NCI-H1930 (cell line): ENCODE measurements at places on chromosomes 13 and 19.

- no peak for DNase-seq
These were observed 32.3 kb downstream of the UGGT2 start for GRCh38 chr13:96020931-96021330.

- no peak for DNase-seq
These were observed 41.1 kb upstream of the CHST8 start for GRCh38 chr19:33580645-33581037.

DNA sequence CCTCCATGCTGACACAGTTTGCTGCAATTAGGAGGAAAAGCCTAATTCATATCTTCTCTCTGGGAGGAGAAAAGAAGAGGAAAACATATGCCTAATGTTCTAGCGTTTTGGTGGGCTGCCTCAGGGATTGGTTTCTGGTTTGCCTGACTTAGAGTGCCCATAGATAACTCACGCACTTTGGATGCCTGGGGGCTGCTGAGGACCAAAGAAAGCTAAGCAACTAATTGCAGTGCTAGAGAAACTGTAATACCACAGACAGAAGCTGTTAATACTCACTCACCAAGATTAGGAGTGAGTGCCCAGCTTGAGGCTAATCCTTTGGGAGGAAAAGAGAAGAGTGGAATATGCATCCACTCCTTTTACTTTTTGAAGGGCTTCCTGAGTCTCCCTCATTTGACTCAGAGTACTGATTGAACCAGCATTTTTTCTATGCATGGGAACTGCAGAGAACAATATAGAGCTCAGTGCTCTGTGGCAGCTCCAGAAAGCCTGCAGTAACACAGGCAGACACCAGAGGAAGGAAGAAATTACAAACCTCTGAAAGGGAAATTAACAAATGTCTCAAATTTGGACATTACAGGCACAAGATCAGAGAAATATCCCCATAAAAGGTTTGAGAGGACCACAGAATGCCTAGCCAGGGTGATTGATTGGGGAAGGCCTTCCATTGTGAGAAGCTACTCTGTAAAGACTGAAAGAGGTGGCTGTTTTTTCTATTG is 666.4 kb downstream of the OLFM4 start:
- no peak for DNase-seq

DNA sequence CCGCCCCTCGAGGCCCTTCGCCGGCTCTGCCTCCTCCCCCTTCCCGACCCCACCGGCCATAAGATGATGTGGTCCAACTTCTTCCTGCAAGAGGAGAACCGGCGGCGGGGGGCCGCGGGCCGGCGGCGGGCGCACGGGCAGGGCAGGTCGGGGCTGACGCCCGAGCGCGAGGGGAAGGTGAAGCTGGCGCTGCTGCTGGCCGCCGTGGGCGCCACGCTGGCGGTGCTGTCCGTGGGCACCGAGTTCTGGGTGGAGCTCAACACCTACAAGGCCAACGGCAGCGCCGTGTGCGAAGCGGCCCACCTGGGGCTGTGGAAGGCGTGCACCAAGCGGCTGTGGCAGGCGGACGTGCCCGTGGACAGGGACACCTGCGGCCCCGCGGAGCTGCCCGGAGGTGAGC is 1.4 kb downstream of the CACNG6 start:
- no peak for DNase-seq

GRCh38 chr19:43674596-43674995 is 4.6 kb upstream of the PLAUR start:
- DNase-seq, result no peak

DNA sequence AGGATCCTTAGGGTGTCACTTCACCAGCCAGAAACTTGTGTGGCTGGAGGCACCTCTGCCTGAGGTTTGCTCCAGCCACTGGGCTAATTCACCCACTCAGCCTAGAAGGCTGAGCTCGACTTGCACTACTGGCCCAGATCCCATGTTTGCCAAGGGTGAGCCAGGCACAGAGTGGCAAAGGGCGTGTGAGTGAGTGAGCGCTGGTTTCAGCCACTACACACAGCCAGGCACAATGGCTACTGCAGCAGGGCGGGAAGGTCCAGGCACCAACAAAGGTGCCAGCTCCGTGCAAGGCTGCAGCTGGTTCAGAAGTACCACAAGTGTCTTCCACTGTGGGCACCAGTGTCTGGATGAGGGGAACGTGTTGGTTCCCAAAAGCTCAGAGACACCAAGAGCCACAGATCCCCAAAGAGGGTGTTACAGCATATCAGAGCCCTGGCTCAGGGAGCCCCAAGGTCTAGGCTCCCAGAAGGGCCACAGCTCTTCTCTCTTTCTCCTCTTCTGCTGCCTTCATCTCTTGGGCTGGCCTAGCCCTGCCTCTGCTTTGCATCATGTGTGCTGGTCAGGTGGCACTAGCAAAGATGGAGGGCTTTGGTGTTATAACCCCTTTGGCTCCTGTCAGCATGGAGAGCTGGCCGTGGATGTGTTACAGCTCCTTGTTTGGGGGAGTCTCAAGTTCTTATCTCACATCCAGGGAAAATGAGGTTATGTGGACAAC is 736.3 kb upstream of the KLHL1 start:
- no peak for DNase-seq

DNA sequence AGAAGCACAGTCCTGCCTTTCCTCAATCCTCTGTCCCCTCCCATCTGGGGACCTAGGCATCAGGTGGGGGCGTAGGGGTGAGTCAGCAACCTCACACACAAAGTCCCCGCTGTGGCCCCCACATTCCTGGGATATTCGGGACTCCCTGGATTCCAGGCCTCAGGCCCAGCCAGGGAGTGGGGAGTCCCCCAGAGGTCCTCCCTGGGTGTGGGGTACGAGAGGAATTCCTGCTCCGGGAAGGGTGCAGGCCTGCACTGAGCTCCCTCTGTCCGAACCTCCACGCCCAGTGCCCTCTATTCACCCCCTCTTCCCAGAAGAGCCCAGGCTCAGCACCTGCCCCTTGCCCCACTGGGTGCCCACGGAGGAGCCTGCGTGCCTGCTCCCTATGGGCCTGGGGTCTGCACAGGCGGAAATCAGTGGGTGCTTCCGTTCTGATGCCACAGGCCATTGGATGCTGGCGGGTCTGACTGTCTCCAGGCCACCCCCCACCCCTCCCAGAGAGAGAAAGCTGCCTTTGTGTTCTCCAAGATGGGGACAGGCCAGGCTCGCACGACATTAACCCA is 3.4 kb downstream of the CADM4 start:
- DNase-seq, result no peak

- DNase-seq, result peak; percentile 29
These were observed 10.5 kb upstream of the NBEA start for GRCh38 chr13:34931572-34931971.

DNA sequence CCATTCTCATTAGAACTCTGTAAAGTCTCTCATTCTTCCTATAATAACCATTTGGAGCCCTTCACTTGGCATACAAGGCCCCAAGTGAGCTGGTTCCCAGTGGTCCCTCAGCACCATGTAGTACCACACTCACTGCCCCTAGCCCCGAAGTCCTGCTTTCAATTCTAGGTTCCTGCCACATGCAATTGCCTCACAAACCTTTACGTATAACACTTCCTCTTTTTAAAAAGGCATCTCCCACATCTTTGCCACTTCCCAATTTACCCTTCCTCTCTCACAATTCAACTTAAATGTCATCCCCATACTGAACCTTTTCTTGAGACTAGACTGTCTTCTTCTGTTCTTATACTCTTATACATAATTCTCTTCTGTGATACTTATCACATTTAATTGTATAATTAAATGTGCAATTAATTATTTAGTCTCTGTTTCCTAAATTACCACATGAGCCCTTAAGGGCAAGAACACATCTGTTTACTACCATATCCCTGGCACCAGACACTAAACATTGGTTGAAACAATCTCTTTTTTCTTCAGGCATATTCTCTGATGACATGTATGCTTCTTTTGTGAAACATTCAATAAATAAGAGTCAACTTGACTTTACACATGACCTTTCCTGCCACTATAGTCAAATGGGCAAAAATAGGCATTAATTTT is 304.0 kb downstream of the SPRY2 start:
- no peak for DNase-seq

DNA sequence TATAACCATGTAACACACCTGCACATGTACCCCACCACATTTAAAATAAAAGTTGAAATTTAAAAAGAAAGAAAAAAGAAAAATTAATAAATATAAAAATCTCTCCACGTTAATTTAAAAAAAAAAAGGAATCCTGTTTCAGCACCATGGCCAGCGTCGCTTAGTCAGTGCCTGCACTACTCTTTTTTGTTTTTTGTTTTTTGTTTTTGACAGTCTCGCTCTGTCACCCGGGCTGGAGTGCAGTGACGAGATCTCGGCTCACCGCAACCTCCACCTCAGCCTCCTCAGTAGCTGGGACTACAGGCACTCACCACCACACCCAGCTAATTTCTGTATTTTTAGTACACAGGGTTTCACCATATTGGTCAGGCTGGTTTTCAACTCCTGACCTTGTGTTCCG is 835.9 kb downstream of the UQCRFS1 start:
- no peak for DNase-seq

DNA sequence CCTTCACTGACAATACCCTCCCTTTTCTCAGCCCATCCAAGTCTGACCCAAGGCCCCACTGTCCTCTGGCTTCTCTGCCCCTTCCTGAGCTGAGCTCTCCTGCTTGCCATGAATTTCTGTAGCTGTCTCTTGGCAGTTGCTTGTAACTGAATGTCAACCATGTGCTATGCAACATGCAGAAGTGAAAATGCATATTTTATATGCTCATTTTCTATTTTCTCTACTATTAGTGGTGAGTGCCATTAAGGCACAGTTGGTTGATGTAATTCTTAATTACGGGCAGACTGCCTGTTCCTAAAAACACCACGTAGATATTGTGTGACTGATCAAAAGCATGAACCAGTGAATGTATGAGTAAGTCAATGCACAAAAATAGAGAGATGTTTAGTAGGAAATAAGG is 29.6 kb downstream of the TNFSF11 start:
- DNase-seq, result no peak

DNA sequence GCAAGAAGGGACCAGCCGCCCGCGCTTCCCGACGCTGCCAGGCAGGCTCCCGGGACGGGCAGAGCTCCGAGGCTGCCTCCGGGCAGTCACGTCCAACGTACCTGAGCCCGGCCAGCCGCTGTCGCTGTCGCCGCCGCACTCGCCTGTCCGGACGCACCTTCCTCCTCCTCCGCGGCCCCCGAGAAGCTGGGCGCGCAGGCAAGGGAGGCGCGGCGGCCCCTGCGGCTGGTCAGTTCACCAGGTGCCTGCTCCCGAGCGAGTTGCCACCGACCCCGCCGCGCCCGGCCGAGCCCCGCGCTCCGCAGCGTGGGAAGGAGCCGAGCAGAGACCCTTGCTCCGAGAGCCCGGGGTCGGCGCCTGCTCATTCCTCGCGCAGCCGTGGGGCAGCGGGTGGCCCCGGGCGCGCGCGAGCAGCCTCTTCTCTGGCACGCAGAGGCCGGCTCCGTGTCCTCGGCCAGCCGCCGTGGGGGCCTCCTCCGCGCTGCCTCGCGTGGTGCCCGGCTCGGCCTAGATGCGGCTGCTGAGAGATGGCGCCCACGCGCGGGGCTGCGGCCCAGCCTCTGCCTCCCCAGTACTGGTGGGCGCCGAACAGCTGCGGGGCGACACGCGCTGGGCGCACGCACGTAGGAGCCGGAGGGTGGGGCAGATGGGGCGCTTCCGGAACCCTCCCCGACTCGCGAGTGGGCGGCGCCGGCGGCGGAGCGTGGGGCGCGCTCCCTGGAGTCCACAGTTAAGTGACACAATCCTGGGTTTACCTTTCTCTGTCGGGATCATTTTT is 419.4 kb downstream of the UQCRFS1 start:
- no peak for DNase-seq

GRCh38 chr19:14695471-14695870 is 5.6 kb downstream of the ZNF333 start:
- no peak for DNase-seq

GRCh38 chr19:13987101-13987890 is 18.8 kb downstream of the RFX1 start:
- no peak for DNase-seq

- no peak for DNase-seq
These were observed 108.9 kb downstream of the RBM26 start for GRCh38 chr13:79297128-79297527.

DNA sequence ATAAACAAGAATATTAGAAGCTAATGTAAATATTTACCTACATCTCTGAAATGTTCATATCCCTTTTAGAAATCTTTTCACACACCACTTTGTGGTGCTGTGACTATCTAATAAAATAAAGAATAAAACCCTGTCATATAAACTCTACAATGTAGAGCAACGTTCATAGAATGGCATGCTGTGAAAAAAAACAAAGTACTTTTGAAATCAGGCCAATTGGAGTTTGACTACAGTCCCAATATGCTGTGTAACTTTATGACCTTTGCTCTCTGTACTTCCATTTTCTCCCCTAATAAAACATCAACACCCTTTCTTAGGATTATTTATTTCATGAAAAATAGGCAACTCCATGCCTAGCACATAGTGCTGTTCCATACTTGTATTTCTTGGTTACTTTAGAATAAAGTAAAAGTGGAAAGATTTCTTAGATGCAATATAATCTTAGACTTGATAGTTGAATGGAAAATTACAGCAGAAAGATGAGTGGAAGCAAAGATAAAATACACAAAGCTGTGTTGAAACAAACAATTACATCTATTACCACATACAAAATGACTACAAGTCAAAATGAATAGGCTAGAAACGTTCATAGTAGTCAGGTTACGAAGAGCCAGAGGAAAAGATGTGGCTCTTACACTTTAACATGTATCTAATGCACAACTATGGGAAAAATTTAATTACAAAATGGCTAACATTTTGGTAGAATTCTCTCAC is 613.2 kb upstream of the SLITRK5 start:
- peak; percentile 44 for DNase-seq

DNA sequence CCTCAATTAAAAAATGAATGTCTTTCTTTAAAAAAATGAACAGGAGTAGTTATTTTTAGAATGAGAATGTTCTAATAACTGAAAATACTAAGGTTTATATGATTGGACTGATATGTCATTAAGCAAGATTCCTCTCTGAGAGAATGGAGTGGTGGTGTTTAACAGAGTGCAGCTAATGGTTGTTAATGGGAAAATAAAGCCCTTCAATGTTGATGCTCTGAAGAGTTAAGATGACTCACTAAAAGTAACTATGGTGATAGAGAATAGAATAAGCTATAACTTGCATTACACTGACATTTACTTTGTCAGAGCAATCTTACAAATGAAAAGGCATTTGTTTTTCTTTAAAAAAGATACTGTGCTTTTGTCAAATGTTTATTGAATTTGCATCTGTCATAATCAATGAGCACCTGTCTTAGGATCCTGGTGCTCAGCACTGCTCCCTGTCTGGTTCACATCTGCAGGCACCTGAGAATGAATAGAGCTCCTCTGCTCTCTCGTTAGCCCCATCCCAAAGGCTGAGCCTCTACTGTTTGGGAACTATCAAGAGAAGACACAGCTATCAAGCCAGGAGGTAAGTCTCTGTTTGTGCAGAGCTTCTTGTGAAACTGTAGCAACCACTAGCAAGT is 15.1 kb downstream of the PABPC3 start:
- peak; percentile 55 for DNase-seq

GRCh38 chr19:5914946-5915781 is 1.1 kb downstream of the CAPS start:
- no peak for DNase-seq

- DNase-seq, result no peak
These were observed 10.5 kb downstream of the TNFRSF19 start for GRCh38 chr13:23580684-23581060.

GRCh38 chr19:50562996-50563395 is 5.2 kb downstream of the LRRC4B start:
- DNase-seq, result no peak

GRCh38 chr13:41462427-41462826 is 5.1 kb downstream of the RGCC start:
- no peak for DNase-seq

GRCh38 chr19:12987781-12988180 is 7.5 kb upstream of the NFIX start:
- DNase-seq, result no peak
